Activated CD4-positive, alpha-beta T cell treated with anti-CD3 and anti-CD28 coated beads for 1 hour (primary cell): ENCODE measurements at places on chromosomes 5 and 9.

GRCh38 chr9:107018861-107019545, 156.0 kb downstream of the ZNF462 start:
- no peak for DNase-seq

DNA sequence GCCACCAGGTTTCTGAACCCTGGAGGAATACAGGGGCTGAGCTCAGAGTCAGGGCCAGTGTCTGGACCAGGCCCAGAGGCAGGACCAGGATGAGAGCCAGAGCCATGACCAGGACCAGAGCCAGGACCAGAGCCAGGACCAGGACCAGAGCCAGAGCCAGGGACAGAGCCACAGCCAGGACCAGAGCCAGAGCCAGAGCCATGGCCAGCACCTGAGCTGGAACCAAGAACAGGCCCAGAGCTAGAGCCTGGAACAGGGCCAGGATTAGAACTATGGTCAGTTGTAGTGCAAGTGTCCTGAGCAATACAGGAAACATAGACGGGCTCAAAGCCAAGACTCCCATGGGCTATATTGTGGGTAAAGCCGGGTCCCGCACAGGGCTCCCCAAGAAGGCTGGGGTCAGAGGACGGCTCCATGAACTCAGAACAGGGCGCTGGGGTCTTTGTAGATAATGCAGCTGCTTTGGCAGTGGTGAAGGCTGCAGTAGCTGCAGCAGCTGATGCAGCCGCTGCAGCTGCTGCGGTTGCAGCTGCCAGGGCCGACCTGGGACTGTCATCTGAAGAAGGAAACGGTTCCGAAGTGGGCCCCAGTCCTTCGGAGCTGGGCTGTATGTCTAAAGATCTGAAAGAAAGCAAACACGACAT, 559 bp downstream of the SPAG8 start:
- DNase-seq = no peak

DNA sequence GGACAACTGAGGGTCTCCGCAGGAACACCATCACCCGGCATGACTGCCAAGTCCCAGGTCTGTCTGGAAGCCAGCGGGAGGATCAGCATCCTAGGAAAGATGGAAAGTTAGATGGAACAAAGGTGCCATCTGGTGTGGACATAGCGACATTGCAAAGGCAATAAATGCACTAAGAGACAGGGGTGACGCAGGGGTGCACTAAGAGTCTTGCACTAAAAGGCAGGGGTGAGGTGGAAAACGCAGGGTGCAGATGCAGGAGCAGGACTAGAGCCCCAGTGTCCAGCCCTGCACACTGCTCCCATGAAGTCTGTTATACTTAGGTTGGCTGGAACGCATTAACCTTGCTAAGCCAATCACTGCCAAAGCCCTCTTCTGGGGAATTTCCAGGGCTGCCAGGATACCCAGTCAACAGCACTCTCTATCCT, 15.5 kb downstream of the ATOX1 start:
- DNase-seq = no peak

- no peak for DNase-seq
Measured at GRCh38 chr9:131525643-131526565, 5.2 kb downstream of the UCK1 start.

- no peak for DNase-seq
Measured at GRCh38 chr5:74766418-74766848, 484 bp downstream of the GFM2 start.

DNA sequence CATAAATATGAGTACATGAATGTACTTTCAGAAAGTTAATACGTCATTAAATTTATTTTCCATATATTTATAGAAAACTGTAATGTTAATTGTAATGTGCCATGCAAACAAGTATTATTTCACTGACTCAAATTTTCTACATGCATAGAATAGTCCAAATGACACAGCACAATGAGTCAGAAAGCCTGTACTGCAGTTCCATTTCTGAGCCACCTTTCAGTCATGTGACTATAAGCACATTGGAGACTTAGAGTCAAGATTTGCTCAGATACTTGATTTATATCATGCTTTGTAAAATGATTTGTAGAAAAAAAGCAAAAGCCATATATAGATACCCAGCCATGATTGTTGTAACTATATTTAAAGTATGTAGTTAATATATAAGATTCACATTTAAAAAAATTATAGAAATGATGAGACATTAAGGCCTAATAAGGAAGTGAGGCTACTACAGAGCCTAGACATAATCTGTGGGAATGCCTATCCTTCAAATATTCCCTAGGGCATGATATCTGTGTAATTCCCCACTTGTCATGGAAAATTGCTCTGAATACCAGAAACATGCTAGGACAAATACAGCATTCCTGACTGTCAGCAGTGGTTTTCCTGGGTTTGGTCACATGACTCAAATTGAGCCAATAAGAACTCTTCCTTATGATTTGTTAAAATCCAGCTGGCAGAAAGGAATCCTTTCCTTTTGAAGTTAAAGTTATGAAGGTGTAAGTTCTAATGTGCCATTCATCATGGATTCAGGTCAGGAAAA, 50.0 kb downstream of the PTPRD start:
- DNase-seq = no peak

DNA sequence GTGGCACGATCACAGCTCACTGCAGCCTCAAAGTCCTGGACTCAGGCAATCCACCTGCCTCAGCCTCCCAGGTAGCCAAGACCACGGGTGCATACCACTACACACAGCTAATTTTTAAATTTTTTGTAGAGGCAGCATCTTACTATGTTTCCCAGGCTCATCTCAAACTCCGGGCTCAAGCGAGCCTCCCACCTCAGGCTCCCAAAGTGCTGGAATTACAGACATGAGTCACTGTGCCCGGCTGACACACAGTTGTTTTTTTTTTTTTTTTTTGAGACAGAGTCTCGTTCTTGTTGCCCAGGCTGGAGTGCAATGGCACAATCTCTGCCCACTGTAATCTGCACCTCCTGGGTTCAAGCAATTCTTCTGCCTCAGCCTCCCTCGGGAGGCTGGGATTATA, 70.1 kb upstream of the CNOT6 start:
- no peak for DNase-seq

- DNase-seq = no peak
Measured at GRCh38 chr9:93665128-93665636, 88.8 kb downstream of the PHF2 start.

DNA sequence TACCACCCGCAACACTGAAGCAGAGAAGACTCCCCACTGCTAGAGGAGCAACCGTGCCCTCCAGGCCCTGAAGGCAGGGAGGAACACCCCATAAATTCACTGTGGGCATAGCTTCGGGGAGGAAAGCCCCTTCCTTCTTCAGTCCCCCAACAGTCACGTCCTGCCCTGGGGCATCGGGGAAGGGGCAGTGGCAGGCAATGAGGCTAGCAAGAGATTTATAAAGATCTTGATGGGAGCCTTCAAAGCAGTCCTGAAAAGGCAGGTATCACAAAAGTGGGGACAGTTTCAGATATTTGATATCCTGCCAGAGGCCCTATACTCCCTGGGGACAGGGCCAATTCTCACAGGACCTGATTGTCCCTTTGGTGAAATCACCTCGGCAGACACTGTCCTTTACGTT, 16.9 kb upstream of the TRIM14 start:
- DNase-seq = no peak

DNA sequence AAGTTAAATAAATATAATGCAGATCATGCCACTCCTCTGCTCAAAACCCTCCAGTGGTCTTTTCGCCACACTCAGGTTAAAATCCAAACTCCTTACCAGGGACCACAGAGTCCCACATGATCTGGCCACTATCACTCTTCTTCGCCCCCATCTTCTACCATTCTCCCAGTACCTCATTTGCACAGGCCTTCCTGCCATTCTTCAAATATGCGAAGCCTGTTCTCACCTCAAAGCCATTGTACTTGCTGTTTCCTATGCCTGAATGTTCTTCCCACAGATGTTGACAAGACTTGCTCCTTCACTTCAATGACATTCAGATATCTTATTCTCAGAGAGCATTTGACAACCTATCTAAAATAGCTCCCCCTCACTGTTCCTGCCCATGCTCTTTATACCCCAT, 10.9 kb downstream of the TEX10 start:
- no peak for DNase-seq

DNA sequence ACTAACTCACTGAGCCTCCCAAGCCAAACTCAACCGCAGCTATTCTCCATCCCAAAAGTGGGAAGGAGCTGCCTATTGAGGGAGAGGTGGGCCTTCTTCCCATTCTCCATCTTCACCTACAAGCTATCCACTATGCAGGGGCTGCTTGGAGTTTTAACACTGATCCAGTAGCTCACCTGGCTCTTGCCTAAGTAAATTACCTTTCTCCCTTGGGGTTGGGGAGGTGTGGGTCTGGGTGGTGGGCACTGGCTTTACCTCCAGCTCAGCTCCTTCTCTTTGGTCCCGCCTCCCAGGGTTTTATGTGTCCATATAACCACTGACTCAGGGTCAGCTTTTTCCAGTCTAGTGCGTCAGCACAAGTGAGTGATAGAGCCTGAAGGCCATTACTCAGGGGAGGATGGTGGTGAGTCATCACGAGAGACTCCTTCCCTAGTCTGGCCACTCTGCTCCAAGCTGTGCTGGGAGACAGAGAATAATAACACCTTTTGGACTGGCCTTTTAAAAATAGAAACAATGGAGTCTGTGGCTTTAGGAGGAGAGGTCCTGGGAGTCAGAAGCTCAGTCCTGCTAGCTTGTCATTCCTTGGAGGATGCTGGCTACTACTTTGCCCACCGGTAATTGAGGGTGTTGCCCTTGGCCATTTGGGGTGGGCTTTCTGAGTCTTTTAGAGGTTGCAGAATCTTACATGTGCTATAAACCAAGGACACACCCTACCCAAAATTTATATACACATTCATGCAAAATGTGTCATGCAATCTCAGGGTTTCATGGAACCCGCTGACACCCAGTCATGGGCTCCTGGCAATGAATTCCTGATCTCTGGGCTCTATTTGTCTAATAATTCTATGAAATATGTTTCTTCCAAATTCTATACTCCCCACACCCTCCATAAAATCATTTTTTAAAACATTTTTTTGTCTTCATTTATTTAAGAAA, 35.6 kb upstream of the ATP6V1G1 start:
- DNase-seq = no peak

DNA sequence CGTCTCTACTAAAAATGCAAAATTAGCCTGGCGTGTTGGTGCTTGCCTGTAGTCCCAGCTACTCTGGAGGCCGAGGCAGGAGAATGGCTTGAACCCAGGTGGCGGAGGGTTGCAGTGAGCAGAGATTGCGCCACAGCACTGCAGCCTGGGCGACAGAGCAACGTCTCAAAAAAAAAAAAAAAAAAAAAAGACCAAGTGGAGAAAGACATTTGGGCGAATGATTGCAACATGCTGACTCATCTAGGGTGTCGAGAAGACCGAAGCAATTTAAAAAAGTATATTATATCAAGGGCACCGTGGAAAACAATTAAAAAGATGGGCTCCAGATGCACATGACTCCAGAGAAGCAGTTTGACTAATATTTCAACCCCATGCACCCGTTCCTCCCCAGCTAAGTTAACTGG, 9.2 kb downstream of the KLF4 start:
- no peak for DNase-seq

DNA sequence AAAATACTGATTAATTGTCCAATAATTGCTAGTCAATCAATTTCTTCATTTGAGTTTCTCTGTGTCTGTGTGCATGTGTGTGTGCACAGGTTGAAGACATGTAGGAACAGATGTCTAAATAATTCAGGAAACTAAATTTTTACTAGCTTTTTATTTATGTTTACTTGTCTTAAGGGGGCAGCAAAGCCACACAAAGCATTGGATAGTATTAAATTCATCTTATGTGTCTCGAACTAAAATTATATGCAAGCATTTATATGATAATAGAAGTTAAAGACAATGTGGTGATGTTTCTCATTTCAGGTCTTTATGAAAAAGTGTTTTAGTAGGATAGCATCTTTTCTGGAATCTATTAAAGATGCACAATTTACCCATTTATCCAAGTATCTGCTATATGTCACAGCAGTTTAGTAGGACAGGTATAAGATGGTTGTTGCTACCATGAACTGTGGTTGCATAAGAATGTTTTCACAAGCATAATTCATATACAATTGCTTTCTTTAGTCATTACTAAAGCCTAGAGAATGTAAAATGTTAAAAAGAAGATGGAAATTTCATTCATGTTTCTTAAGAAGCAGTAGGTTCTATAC, 784.6 kb upstream of the NUDT12 start:
- DNase-seq = no peak

- no peak for DNase-seq
Measured at GRCh38 chr5:79456890-79457583, 56.9 kb downstream of the HOMER1 start.

- no peak for DNase-seq
Measured at GRCh38 chr5:159928122-159928909, 12.0 kb downstream of the ADRA1B start.

DNA sequence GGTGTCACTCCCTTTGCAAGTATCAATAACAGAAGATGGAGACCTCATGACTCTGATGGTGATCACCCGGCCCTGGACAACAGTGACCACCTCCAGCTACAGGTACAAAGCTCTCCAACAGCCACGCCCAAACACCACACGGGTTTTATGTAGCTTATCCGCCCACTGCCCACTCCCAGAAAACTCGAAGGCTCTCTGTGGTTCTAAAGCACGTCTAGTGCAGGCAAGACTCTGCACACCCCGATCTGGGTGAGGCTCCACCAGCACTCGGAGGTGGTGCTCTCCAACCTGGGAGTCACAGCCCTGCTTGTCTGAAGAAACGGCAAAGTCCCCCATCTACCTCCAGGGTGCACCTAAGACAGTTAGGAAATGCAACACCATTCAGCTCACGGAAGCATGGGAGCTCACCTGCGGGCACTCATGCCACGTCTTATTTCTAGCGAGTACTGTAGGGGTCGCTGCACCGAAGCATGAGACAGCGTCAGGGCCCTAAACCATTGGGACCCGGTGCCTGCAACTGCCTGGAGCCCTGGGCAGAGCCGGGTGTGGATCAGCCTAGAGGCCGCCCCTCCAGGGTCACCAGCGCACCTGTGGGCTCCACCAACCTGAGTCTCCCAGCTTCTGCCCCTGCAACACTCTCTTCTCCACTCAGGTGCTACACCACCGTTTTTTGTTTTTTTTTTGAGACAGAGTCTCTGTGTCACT, 58.1 kb upstream of the ZNF354A start:
- no peak for DNase-seq

- no peak for DNase-seq
Measured at GRCh38 chr9:95486318-95486717, 30.5 kb downstream of the PTCH1 start.

GRCh38 chr5:88142636-88142885, 126.1 kb downstream of the TMEM161B start:
- no peak for DNase-seq
